Anterior cingulate cortex (tissue), 58 donors: ENCODE measurements at places on chromosomes 5 and 9.

DNA sequence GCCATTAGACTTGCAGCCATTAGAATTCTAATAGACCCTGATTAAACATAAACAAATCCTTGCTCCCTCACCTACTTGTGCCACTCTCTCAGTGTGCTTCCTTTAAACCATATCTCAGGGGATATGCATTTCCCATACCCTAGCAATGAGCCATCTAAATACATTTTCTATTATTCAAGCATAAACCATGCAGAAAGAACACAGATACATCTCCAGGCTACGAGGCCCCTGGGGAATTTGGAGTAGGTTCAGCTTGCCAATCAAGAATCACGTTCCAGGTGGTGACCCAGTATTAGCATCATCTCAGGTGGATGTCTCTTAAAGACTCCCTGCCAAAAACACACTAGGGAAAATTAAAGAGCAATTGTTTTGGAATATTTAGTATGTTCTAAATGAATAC, 93.0 kb upstream of the CCL21 start:
- DNase-seq: no peak

DNA sequence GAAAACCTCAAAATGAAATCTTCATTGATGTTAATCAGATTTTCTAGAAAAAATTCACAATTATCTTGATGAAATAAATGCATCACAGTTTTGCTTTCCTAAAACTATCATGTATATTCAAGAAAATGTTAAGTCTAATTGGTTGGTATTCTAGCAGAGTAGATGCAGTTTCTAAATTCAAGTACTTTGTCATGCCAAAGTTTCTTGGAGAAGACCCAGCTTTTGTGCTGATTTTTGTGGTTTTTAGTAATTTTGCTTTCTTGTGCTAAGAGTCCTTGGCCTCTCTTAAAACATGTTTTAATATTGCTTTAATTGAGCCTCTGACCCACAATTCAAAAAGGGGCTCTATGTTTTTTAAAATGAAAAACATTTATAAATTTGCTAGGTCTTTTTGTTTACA, 924.8 kb upstream of the PTPRD start:
- no peak for DNase-seq

DNA sequence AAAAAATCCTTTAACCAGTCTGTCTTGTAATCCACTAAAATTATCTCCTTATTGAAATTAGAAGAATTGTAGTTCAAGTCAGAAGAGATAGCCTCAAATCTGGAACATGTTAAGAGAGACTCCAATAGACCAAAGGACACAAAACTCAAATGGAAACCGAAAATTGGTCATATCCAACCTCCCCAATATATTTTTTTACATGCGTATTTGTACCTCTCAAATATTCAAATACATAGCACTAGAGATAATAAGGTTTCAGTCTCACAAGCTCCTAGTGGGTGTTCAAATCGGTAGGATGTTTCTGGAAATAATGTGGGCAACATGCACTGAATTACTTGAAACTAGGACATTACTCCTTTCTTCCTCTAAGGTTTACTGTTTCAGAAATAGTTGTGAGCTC, 33.5 kb downstream of the EPB41L4A start:
- DNase-seq: no peak

DNA sequence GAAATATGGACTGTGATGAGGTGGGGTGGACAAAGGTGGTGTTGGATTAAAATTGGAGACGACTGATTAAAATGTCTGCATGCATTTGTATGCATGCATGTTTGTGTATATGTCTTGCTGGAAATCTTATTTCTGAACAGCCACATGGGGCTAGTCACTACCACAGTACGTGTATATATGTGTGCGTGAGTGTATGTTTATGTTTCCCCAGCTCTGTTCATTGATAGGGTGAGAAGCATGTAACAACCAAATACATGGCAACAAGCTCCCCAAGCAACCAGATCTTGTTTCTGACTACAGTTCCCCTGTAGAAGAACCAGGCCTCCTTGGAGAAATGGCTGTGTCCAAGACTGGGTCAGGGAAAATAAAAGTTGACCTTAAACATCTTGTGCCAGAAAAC, 139.7 kb downstream of the GNA14 start:
- no peak for DNase-seq

DNA sequence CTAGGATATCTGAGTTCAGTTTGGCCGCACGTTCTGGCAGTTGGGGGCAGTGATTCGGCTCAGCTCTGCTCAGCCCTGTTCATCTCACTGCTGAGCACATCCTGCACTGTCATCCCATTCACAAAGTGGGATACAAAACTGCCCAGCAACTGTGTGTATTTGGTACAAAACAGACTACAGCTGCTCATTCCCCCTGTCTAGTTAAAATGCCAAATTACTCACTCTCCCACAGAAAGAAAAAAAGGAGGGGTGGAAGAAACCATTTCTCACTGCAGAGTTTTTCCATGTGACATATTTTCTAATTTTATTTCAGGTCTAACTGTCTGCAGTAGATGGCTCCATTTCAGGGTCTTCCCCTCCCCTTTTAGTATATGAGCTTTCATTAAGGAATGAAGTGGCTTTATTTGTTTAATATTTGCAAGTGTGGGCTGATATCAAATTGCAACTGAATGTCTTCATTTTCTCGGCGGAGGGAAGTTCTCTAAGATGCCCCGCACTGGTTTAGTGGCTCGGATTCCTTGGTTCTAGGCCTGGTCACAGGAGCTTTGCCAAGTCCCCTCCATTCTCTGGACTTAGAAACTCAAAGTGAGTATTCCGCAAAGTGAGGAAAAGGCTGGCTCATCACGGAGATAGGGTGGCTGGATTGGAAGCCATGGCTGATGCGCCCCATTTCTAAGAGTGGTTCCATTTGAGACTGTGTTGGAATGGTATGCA, 14.7 kb downstream of the COL15A1 start:
- DNase-seq: no peak

DNA sequence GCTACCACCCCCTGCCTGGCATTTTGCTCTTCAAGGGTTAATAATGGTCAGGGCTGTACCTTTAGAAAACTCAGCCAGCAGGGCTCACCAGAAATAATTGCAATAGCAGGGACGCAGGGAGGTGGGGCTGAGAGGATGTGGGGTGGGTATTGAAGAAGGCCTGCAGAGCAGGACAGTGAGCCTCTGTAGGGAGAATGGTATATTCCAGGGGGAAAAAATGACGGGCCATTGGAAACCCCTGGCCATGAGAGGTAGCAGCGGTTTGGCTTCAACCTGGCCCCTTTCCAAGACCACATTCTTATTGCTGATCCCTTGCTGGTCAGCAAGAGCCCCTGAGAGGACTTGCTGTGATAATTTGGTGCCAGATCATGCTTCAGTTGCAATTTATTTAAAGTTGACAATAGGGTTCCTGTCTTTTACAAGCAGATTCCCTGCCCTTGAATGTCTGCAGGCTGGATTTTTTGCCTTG, 36.7 kb upstream of the CTNNA1 start:
- no peak for DNase-seq

DNA sequence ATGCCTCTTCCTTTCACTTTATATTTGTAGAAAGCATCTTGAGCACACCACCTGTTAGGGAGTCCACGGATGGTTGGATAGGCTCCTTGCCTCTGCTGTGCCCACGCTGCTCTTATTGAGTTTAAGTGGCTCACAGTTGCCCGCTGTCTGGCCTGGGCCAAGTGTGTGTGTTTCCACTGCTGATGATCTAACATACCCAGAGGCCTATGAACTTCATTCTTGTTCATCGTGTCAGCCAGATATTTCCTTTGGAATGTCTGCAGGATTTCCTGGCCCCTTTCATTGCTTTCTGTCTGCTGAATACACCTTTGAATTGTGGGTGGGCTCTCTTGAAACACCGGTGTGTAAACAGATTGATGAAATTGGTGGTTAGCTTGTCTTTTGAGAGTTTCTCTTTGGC, 46.6 kb downstream of the MVB12B start:
- DNase-seq: no peak

DNA sequence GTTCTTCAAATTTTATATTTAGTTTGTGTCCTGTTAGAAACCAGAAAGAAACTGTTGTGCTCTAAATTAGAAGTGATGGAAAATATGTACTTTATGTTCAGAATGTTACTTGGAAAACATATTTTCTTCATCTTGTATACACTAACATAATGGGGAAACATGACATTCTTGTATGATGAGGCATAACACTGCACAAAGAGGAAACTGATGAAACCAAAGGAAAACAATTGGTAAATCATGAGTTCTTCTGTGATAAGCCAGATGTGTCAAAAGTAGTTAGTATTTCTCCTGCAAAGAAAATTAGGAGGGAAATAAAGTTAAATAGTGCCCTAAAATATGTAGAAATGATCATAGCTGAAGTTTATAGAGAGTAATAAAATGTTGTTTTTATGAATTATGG, 111.1 kb upstream of the FBN2 start:
- DNase-seq: no peak
